NCI-H2171 (cell line): ENCODE measurements at places on chromosomes 7 and 10.

DNA sequence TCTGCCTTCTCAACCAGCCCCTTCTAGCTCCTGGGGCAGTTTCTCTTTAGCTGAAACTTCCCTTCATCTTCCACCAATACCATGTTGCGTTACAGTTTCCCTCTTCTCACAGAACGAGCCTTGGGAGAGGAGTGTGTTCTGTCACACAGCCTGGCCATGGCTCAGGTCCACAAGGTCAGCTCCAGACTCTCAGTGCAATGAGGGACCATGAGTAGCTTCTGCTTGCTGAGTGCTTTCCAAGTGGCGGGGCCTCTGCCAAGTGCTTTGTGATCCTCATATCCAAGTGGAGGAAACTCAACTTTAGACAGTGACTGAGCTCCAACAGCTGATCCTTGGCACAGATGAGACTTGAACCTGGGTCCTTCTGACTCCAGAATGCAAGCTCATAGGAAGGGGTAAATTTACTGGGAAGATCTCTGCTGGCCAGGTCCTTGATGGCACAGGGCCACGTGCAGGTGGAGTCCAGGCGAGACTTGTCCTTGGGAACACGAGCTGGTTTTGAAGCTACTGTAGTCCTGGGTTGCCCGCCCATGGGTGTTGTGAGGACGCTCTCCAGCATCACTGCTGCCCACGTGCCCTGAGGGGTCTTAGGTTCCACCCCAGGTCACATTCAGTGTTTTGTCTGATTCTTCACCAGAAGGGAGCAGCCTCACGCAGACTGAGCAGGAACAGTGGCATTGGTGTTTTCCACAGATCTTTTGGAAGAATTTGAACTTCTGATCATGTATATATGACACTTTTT, 238.0 kb downstream of the EBF3 start:
- no peak for DNase-seq

DNA sequence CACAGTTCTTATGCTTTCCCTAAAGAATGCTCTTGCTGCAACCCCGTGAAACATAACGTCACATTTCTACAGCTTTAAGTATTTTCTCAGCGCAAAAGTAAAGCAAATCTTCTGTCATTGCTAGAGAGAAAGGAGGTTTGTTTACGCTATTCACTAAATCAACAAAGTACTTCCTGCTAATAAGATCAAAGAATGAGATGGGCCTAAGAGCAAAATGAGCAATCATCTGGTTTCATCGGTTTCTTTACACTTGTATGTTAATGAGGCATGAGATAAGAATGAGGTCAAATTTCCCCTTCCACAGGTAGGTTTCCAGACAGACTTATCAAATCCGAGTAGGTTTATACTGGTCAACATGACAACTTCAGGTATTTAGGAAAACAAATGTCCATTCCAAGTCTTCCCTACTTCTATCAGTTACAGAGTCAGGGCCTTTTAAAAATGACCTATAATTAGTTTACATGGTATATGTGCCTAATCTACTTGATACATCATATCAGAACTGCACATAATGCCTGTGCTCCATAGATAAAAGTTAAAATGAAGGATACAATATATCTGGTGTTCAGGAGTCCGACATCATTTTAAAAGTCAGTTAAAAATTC, 8.4 kb downstream of the USP6NL start:
- DNase-seq, result no peak

- no peak for DNase-seq
Measured at GRCh38 chr7:124205526-124205925, 172.7 kb upstream of the TMEM229A start.

GRCh38 chr7:133853706-133854276, 273.3 kb upstream of the LRGUK start:
- peak; percentile 50 for DNase-seq

DNA sequence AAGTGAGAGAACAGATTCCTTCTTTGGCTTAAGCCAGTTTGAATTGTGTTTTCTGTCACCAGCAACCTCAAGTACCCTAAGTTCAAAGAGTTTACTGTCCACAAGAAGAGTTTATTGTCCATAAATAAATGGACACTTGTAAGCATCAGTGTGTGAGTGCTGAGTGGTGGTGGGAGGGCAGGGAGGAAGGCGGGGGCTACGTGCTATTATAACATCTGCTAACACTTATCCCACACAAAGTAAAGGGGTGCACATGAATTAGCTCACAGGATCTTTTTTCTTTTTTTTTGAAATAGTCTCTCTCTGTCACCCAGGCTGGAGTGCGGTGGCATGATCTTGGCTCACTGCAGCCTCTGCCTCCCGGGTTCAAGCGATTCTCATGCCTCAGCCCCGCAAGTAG, 87.2 kb downstream of the MICALL2 start:
- DNase-seq, result no peak

- no peak for DNase-seq
Measured at GRCh38 chr7:50226669-50227068, 77.8 kb upstream of the IKZF1 start.

- no peak for DNase-seq
Measured at GRCh38 chr10:15316871-15317464, 54.1 kb downstream of the FAM171A1 start.

- no peak for DNase-seq
Measured at GRCh38 chr7:27031289-27032172, 64.3 kb downstream of the HOXA1 start.

- no peak for DNase-seq
Measured at GRCh38 chr10:78850644-78851435, 217.9 kb upstream of the ZMIZ1 start.

DNA sequence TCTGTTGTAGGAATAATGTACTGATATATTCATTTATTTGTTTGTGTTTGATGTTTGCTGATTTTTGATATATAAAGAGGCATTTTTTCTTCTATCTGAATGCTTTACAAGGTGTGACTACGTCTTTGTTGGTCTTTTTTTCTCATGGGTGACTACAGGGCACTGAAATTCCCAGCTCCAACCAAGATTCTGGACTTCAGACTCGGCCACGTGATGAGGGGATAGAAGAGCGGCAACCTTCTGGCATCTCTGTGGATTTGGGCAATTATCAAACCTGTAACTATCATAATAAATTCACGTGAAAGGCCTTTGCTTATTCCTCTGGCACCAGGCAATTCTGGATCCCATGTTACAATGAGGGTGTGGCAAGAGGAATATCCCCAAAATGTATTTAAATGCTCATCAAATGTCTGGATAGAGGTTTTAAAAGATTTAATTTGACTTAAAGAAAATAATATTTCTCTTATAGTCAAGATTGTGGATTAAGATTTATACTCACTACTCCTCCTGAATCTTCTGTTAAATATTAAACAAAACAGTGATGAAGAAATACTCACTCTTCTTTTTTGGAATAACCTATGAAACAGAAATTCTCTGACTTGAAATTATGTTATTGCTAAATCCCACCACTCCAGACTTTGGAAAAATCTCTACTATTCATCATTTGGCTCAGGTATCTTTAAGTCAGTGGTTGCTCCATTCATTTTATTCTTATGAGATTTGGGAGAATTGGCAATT, 276.3 kb downstream of the GPR37 start:
- no peak for DNase-seq

DNA sequence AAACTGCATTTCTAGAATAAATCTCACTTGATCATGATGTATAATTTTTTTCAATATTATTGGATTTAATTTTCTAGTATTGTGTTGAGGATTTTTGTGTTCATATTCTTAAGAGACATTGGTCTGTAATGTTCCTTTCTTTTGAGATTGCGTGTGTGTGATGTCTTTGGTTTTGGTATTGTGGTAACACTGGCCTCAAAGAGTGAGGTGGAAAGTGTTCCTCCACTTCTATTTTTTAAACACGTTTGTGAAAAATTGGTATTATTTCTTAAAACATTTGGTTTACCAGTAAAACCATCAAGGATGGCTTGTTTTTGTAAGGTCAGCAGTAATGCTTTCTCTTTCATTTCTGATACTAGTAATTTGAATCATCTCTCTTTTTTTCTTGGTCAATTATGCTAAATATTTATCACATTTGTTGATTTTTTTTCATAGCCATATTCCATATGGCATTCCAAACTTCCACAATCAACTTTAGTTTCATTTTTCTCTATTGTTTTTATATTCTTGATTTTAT, 290.2 kb upstream of the CDC14C start:
- no peak for DNase-seq

GRCh38 chr10:63267414-63268148, 134.5 kb downstream of the NRBF2 start:
- DNase-seq, result no peak

GRCh38 chr10:70198696-70199466, 28.6 kb upstream of the SAR1A start:
- no peak for DNase-seq

- DNase-seq, result no peak
Measured at GRCh38 chr10:131829156-131829930, 71.5 kb upstream of the PPP2R2D start.

GRCh38 chr7:55534262-55534915, 37.9 kb downstream of the VOPP1 start:
- no peak for DNase-seq

DNA sequence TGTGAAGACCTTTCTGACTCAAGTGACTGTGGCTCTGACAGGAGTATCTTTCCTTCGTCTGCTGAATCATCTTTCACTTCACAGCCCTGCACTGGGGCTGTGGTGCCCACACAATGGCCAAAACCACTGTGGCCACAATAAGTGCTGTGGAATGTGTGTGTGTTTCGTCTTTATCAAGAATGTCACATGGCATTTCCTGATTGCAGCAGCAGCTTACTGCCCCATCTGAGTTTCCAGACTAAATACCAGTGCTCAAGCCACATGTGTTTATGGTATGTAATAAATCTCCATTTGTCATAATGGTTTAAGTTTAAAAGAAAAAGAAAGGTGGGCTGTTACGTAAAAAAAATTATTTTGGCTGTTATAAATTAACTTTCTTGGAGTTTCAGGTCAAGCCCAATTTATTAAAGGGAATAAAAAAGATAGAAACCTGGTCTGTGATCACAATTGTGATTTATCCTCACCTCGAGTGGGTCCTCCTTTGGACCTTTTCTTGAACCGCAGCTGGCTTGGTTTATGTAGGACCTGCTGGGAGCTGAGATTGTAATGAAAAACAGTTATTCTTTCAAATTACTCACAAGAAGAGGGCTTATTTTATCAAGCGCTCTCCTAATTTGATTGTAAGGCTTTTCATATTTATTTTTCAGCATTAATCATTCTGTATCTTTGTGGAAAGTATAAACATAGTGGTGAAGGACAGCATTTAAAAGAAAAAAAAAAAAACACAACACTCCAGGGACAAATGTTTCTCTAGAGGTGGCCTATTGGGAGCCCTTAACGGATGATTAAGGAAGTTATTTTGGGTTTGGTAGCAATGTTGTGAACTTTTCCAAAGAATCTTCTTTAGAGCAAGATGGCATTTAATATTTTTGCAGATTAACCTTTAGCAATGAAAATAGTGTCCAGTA, 116.2 kb downstream of the LRMDA start:
- DNase-seq, result no peak

DNA sequence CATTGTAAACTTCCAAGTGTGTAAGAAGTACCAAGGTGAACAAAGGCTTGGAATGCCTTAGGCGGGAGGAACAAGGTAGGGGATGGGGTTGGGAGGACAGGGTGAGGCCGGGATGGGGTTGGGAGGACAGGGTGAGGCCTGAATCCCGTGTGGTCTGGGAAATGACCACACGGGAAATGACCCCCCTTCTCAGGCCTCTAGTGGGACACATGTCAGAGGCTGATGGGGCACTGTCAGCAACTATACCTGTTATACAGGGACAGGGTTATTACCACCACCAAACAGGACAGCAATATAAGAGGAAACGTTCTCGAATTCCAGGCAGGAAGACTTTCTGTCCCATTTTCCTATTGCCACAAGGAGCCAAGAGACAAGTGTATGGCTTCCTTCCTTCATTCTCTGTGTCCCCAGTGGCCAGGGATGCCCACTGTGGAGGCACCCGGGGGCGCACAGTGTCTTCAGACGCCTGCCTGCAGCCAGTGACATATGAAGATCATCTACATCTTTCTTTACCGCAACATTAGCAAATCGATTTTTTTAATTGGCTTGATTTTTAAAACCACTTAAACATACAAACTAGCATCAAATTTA, 1.3 kb downstream of the MKI67 start:
- DNase-seq, result no peak

GRCh38 chr7:102089175-102090098, 197.2 kb upstream of the SH2B2 start:
- no peak for DNase-seq

- DNase-seq, result no peak
Measured at GRCh38 chr7:110448918-110449317, 642.0 kb upstream of the LRRN3 start.

GRCh38 chr7:113374955-113375354, 256.6 kb upstream of the SMIM30 start:
- no peak for DNase-seq

- no peak for DNase-seq
Measured at GRCh38 chr10:70748305-70748704, 36.9 kb downstream of the TBATA start.

DNA sequence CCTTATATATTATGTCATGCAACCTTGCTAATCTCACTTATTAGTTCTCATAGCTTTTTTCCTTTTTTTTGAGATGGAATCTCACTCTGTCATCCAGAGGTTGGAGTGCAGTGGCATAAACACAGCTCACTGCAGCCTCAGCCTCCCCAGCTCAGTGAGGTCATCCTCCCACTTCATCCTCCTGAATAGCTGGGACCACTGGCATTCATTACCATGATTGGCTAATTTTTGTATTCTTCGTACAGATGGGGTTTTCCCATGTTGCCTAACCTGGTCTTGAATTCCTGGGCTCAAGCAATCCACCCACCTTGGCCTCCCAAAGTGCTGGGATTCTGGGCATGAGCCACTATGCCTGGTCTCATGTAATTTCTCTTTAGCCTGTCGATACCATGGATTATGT, 89.1 kb upstream of the TRIM24 start:
- no peak for DNase-seq

- no peak for DNase-seq
Measured at GRCh38 chr7:25313526-25313925, 85.2 kb upstream of the NPVF start.

GRCh38 chr7:131111081-131111576, 216.5 kb upstream of the MKLN1 start:
- DNase-seq, result no peak

GRCh38 chr7:32591938-32592337, 96.6 kb downstream of the AVL9 start:
- DNase-seq, result no peak

DNA sequence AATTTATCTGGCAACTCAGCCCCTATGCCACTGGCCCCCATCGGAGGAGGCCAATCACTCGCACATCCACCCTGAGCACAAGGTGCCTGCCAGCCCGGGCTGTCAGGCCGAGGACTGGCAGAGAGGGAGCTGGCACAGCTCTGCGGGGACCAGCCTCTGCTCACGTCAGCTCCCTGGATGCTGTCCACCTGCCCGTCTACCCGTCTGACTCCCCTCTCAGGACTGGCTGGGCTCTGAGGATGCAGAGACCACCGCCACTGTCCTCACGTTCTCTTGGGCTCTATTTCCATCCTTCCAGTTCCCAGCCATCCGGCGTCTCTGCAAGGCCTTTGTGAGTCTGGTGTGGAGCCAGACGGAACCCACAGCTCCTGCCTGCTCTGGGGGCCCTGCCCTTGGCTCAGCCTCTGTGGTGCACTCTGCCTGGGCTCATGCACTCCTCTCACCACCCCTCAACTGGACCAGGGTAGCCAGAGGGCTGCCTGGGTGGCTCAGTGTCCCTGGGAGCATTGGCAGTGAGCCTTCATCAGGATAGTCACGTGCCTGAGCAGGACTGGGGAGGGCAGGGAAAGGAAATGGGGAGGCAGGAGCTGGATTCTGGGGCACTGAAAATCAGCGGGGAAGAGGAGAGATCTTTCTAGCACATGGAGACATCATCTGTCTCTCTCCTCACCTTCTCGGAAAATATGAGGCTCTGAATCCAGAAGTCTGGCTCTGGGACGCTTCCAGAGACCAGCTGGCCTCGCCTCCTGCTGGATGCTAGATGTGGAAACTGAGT, 38.0 kb upstream of the PCBD1 start:
- no peak for DNase-seq
